ENCODE measurements at places on chromosomes 4 and X.

- no peak for DNase-seq
Observed at GRCh38 chr4:117327491-117327890, 242.1 kb upstream of the TRAM1L1 start.

DNA sequence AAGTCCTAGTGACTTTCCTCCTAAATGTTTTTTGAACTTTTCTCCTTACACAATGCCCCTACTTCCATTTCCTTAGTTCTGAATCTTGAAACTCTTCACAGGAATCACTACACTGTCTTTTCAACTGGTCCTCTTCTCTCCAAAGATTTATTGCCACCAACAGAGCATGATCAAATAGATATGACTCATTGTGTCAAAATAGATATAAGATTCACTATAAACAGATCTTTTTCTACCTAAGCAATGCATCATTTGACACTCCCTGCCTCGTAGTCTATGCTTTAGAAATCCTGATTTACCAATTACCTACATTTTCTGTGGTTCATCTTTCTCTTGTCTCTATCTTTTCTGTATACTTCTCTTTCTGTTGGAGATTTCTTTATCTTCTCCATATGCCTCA is 789.6 kb upstream of the SLIT2 start:
- no peak for DNase-seq

DNA sequence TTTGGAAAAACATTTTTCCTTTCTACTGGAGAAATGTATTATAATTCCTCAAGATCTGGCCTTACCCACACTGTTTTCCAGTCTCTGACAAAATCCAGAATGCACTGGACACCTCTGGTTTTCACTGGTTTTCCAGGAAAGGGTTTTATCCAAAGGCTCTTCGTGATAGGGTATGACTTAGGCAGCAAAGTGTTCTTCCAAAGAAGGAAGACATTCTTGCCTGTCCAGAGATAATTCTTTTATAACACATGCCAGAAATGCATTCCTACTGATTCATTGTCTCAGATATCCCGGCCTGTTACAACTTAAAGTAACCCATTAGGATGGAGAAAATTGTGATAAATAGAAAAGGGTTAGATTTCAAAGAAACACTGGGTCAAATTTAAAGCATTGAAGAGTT is 2343.1 kb downstream of the PCDH7 start:
- DNase-seq, result no peak

- DNase-seq, result no peak
Observed at GRCh38 chr4:24287096-24287495, 297.3 kb downstream of the DHX15 start.

- DNase-seq, result no peak
Observed at GRCh38 chr4:75172551-75172950, 239.6 kb downstream of the PARM1 start.

- no peak for DNase-seq
Observed at GRCh38 chr4:874056-874455, 48.1 kb upstream of the CPLX1 start.

GRCh38 chr4:139913995-139914598 is 239.9 kb downstream of the MAML3 start:
- DNase-seq, result no peak

- no peak for DNase-seq
Observed at GRCh38 chrX:136646602-136647239, 1.2 kb upstream of the CD40LG start.

- no peak for DNase-seq
Observed at GRCh38 chr4:185656467-185656931, 121.2 kb upstream of the PDLIM3 start.

DNA sequence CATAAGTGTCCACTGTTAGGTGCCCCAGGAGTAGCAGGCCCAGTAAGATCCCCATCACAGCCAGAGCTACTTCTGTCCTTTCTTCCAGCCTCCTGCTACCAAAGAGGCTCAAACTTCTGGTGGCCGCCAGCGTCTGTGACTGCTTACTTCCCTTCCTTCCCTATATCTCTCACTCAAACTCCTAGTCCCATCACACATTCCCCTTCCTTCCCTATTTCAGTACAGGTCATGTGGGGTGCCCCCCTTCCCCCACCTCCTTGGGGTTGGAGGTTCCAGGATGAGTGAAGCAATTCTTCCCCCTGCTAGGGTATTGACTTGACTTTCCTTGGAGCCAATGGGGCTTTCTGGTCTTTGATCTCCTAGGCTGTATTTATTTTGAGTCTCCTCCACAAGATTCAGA is at the start of gene VSIG4:
TSS of gene VSIG4 (minus strand) at position 137 of the 400 bp plus-strand sequence. CDS start at position 55, 82 bp downstream.
- DNase-seq, result no peak

DNA sequence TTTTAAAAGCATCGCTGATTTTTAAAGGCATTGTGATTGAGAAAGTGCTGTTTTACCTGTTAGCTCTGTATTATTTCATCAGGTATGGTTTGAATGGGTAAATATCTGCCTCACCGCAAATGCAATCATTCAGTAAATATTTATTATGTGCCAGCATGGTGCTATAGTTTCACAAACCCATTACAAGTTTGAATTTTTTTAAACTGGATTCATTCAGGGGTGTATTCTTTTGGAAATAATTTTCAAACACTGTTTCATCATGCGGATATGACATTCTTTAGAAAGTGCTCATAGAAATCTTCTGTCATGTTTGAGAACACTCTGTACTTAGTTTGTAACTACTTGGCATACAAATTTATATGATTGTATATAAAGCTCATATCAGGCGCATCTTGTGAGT is 37.2 kb downstream of the LIMCH1 start:
- no peak for DNase-seq

DNA sequence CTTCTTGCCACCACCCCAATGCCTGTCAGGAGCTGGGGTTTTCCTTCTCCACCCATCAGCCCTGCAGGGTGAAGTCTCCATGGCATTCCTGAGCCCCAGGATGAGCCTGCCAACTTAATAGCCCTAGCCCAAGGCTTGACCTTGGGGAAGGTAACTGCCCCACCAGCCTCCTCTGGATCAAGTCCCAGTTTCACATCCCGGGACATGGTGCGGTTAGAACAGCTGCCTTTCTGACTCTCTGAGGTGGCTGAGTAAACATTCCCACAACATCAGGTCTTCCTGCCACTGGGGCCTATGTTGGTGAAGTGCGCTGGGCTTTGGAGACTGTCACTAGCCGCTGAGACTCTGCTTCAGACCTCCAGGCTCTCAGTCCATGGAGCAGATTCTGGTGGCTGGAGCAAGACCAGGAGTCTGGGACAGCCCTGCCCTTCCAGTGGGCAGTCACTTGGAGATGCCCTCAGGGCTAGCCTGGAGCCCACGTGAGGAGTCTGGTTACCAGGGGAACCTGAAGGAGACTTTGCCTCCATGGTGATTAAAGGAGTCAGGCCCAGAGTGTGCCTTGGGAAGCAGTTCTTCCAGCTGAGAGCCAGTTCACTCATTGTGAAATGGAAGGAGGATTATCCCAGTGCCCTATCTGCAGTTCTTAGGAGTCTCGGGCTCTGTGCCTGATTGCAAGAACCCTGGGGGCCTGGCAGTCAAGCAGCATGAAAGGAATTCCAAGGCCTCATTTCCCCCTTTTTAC is 56.8 kb downstream of the SMIM20 start:
- no peak for DNase-seq

DNA sequence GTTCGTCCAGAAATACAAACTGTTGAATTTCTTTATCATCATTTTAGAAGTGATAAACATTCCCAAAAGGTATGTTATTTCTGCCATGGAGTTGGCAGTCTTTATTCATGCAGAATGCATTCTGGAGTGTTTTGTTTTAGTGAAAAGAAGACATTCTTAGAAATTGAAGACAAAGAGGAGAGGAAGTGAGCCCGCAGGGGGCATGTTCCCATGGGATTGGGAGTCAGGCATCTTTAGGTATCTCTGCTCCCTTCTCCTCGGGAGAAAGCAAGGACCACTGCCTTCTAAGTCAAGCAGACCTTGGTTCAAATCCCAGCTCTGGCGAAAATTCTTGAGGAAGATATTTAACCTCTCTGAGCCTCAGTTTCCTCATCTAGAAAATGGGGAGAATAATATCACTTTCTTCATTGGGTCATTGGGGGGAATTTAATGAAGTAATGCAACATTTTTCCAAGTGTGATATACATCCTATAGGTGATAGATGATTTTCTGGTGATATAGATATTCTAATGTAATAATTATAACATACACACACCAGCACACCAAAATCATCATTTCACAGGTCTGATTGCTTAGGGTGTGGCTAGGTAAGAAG is 26.5 kb upstream of the CHRNA9 start:
- no peak for DNase-seq
